ENCODE measurements at places on chromosomes 16 and 17.

DNA sequence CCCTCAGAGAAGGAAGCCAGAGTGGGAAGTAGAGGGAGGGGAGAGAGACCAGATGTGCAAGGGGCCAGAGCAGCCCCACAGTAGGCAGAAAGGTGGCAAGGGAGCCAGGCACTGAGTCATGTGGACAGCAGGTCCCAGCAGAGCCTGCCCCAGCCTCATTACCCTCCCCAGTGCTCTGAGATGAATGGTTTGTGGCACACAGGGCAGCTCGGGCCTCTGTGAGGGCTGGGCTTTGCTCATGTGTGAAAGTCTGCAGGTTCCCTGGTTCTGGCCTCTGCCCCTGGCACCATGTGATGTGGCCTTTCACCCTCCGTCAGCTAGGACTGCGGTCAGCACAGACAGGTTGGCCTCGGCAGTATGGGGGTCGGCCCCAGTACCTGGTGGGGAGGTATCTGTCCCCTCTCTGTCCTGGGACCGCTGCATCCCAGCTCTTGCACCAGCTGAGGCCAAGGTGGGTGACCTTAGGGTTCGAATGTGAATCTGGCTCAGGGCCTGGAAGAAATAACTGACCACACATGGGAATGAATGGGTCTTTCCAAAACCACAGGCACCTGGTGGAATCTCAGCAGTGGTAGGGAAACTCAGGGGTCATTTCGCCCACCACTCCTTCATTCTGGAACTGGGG, 8.9 kb downstream of the LRRC75A start:
- no peak for DNase-seq

DNA sequence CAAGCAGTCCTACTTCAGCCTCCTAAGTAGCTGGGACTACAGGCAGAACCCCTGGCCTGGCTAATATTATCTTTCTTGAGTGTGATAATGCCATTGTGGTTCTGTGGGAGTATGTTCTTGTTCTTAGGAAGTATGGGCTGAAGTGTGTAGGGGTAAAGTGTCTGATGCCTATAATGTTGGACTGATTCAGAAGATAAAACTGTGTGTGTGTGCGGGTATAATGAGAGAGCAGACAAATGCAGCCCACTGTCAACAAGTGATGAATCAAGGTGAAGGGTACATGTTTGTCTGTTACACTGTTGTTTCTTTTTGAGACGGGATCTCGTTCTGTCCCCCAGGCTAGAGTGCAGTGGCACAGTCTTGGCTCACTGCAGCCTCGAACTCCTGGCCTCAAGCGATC, 127.5 kb downstream of the CLEC16A start:
- DNase-seq, result no peak

DNA sequence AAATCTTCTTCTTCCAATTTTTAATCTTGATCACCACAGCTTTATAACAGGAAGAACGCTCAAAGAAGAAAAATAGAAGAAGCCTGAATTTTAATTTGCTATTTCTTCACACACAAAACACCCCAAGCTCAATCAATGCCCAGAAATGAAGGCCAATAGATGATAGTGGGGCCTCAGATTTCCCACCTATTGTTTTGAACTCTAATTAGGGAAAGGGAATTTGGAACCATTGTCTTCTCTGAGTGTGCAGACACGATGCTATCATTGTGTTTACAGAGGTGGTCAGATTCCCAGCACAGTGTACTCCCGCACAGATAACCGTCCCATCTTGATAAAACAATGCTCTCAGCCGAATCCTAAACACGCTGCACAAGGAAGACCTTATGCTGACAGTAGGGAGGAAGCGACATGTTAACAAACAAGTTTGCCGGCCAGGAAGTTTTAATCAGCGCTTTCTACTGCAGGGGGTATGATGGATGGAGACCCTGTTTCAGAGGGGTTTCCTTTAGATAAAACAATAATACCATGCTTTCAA, 684.7 kb downstream of the MAF start:
- no peak for DNase-seq

GRCh38 chr17:27339198-27339835, 45.4 kb downstream of the WSB1 start:
- DNase-seq, result no peak

DNA sequence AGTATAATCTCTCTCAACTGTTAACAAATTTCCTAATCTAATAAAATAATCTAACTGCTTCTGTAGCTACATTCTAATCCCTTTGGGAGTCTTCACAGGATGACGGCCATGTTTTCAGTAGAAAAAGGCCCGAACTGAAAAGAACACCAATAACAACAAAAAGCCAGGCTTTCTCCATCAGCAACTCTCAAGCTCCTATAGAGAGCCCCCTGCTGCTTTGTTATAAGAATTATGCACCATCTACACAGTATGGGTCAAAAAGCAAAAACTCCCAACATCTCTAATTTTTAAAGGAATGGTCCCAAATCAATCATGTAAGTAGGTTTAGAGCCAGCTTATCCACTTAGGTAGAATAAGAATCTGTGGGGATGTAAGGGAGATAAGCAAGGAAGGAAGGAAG, 163.6 kb upstream of the C17orf78 start:
- no peak for DNase-seq

GRCh38 chr16:78571434-78571833, 472.0 kb downstream of the WWOX start:
- no peak for DNase-seq

DNA sequence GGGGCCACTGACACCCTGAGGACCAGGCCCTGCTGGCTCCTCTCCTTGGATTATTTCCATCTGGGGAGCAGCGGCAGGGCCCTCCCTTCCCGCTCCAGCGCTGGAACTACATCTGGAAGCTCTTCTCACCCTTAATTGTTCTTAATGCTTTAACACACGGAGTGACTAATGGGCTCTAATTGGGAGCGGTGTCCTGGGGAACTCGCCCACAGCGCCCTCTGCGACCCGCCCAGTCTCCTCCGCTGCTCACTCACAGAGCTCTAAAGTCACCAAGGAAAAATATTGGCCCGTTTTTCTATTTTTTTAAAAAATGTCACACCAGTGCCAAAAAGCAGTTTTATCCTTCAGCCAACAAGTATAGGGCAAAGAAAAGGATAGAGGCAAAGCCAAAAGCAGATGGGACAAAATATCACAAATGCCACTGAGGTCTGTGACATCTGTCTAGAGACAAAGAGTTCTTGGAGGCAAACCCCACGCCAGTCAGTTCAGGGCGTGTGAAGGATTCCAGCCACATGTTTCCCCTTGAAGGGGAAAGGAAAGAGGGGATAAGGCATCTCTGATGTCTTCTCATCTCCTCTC, 134.7 kb downstream of the RBFOX3 start:
- DNase-seq, result no peak

DNA sequence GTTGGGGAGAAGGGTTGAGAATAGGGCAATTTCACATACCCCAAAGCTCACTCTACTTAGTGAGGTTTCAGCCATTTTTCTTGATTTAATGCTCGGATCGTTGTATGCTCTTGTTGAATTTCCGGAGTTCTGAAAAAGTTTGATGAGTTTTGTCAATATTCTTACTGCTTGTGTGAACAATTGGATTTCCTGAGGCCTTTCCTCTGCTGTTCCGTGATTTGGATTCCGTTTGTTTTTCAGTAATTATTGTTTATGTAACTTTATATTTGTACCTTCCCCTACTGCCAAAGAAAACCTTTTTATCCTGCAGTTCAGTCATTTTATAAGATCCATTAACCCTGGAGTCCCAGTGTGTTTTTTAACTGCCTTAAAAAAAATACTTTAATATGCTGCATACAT, 62.9 kb downstream of the PHKB start:
- no peak for DNase-seq

- DNase-seq, result no peak
Observed at GRCh38 chr17:18332909-18333489, 17.9 kb downstream of the SMCR8 start.

DNA sequence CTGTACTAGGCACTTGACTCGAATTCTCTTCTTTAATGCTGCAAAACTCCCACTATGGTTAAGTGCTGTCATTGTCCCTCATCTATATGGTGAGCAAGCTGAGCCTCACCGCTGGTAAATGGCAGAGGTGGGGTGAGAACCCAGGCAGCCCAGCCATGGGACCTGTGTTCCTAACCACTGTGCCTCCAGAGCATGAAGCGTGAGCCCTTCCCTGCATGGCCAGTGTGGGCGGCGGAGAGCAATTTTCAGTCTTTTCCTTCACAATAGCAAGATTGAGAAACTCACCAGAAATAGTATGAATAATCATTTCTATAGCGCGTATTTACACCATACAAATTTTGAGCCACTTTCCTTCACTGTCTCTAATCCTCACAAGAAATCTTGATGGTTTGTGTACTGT, 9.2 kb downstream of the BFAR start:
- no peak for DNase-seq

DNA sequence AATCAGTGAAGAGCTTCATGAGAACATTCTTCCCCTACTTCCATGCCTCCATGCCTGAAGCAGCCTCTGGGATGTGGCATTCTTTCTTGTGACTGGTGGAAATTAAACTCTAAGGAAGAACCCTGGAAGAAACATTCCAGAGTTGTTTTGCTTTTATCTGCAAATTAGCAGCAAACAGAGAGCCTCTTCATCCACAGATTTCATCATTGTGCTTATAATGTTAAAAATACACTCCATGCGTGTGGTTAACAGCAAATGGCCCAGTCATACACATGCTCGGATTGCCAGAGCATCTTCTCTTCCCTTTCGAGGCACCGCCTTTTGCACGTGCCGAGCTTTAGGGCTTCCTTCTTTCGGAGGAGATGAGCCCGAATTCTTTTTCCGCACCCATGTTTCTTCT, 411.3 kb downstream of the SNX29 start:
- no peak for DNase-seq

DNA sequence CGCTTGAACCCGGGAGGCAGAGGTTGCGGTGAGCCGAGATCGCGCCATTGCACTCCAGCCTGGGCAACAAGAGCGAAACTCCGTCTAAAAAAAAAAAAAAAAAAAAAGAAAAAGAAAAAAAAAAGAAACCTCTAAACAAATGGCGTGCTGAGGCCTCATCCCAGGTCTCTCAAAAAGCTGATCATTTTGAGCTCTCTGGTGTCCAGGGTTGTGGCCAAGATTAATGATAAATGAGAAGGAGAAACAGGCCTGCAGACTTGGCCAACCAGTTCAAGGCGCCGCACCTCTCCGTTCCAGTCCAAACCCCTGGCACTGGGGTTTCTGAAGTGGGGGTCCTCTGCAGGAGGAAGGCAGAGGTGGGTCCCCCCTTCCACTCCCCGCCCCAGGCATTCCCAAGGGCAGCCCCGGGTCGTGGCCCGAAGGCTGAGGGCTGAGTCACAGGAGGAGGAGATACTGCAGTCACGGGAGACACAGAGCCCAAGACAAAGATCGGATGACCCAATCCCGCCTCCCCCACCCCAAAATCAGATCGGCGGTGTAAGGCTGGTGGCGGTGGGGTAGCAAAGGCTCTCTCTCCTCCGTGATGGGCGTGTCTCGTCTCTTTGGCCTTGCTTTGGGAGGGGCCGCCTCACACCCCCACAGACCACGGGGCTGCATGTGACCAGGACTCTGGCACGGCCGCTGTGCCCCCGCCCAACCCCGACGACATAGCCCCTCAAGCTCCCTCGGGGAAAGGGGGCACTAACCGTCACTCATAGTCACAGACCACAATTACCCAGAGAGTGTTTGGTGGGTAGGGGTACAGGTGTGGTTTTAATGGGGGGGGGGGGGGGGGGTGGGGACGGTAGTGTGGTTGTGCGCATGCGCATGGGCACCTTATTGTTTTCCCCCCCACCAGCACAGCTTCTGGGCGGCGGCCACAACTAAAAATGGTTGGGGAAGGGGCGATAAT, 1.1 kb downstream of the VAT1 start:
- no peak for DNase-seq

GRCh38 chr17:19332371-19333131, 30.0 kb downstream of the B9D1 start:
- no peak for DNase-seq

DNA sequence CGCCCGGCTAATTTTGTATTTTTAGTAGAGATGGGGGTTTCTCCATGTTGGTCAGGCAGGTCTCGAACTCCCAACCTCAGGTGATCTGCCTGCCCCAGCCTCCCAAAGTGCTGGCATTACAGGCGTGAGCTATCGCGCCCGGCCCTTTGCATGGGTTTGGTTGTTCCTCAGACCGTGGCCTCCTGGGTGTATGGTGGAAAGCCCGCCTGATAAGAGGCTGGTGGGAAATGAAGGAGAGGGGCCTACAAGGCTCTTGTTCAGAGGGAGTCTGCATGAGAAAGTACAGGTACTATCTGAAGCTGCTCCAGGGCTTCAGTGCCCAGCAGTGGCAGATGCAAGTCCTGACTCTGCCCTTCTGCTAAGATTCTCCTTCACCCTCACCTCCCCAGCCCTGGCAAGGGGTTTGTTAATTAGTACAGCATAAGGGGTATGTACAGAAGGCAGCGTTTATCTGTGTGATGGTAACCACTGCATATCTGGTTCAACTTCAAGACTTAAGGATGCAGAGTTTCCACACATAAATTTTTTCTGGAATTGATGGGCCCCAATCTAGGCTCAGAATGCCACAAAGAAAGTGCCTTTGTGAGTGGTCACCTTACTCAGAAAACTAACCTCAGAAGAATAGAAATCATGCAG, 24.2 kb downstream of the GRB7 start:
- DNase-seq, result no peak

- DNase-seq, result no peak
Observed at GRCh38 chr17:38602956-38603785, 2.6 kb downstream of the SRCIN1 start.

DNA sequence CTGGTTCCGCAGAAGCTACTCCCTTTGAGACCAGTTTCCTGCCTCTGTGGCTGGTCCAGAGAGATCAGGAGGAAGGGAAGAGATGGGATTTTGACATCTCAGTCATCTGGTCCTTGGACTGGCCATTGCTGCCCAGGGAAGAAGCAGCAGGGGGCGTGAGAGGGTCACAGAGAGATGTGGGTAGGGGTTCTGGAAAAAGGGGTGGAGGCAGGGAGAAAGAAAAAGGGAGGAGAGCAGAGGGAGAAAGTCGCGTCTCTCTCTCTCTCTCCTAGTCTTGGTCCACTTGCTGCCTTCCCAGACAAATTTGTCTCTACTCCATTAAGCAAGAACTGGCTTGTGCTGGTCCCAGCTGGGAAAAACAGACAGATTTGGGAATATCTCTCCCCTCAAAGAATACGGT, 4.4 kb downstream of the SHBG start:
- DNase-seq, result no peak

DNA sequence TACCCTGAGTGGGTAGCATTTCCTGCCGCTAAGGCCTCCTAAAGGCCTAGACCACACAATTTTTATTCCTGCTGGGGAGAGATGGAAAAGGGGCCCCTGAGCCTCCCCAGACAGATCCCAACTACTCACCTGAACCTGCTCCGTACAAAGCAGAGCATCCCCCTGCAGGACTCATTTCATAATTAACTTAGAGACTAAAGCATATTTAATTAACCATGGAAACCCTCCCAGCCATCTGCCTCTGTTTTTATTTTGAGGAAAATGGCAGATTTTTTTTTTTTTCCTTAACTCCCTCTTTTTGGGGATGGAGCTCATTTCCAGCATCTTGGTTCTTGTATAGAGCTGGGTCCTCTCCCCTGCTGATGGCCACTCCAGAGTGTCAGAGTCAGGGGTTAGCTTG, 96.5 kb upstream of the CRHR1 start:
- no peak for DNase-seq

All from central memory CD4-positive, alpha-beta T cell (primary cell).